ENCODE measurements at places on chromosomes 11 and 22.

DNA sequence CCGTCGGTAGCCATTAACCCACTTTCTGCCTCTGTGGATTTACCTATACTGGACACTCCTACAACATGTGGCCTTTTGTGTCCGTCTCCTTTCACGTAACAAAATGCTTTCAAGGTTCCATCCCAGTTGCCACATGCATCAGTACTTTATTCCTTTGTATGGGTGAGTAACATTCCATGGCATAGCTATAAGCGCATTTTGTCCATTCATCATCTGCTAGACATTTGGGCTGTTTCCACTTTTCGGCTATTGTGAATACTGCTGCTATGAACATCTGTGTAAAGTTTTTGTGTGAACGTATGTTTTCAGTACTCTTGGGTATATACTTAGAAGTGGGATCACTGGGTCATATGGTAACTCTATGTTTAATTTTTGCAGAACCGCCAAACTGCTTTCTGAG is 257.2 kb downstream of the ST3GAL4 start:
- DNase-seq, result peak; percentile 47

GRCh38 chr11:78195917-78196560 is 7.3 kb downstream of the USP35 start:
- no peak for DNase-seq

GRCh38 chr22:36586271-36586670 is 57.3 kb upstream of the EIF3D start:
- DNase-seq, result no peak

- DNase-seq, result peak; percentile 74
Observed at GRCh38 chr11:33722590-33723234, 13.5 kb downstream of the CD59 start.

DNA sequence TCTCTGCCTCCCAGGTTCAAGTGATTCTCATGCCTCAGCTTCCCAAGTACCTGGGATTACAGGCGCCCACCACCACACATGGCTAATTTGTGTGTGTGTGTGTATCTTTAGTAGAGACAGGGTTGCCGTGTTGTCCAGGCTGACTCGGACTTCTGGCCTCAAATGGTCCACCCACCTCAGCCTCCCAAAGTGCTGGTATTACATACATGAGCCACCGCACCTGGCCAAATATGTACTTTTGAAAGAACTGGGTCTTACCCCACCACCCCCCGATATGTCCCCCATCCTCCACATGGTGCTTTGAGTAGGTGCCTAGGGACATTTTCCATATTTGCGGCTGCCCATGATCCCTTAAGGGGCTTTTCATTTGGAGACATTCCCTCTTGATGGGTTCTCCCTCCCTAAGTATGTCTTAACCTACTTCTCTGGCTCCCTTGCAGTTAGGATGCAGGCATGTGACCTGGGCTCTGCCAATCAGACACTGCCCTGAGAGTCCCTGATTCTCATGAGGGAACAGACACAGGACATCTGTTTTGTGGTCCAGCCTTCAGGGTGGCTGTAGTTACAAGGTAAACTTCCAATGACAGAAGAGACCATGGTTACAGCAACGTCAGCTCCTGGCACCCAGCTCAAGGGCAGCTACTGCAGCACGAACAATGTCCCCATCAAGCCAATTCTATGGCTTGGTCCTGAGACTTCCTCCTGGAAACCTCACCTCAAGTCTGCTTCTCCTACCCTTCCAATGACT is 48.4 kb downstream of the CHST1 start:
- no peak for DNase-seq

- peak; percentile 48 for DNase-seq
Observed at GRCh38 chr11:10638316-10638925, 55.1 kb downstream of the IRAG1 start.

GRCh38 chr22:22926370-22927195 is 39.0 kb downstream of the IGLL5 start:
- no peak for DNase-seq

DNA sequence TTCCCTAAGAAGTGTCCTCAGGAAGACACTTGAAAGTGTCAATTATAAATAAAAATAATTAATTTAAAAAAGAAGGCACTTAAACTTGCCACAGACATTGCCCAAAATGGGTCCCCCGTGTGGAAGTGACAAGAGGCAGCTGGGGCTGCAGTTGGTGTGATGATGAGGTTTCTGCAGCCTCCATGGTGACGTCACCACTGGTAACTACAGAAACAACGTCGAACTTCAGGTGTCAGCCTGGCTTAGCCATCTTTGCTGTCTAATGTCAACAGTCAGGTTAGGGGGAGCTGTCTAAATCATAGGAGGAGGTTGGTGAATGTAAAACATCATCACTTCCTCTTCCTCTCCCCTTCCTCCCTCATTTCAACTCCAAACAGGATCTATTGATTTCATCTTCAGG is 328.6 kb downstream of the MN1 start:
- no peak for DNase-seq

DNA sequence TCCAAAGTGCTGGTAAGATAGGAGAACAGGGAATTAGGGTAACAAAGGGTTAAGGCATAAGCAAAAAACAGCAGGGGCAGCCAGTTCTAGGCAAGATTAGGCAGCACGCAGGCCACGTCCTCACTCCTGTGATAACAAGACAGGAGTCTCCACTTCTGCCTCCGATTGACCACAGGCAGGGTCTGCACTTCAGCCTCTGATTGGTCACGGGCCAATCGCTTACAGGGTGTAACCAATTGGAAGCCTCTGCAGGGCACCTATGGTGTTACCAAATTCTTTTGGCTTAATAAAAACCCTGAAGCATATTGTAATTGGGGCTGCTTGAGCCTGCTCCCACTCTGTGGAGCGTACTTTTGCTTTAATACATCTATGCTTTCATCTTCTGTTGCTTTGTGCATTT is 12.2 kb upstream of the GSTP1 start:
- no peak for DNase-seq

- DNase-seq, result no peak
Observed at GRCh38 chr11:12220305-12220704, 109.9 kb downstream of the MICAL2 start.

GRCh38 chr22:30291058-30291892 is 2.0 kb upstream of the CASTOR1 start:
- peak; percentile 52 for DNase-seq

DNA sequence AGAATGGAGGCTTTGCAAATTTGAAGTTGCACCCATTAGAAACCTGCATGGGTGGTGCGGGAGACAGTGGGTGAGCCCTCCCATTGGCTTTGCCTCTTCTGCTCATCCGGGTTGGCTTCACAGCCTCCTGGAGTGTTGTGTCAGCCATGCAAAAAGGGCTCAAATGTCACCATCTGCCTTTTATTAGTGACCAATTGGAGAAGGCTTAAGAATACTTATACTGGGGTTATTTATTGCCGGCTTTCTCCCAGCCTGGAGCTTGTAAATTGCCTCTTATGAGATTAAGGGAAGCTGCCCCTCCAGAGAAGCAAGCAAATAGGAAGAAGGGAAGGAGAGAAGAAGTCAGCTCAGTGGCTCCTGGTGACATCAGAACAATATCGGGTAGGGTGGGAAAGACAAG is 182.6 kb downstream of the ST3GAL4 start:
- peak; percentile 17 for DNase-seq

GRCh38 chr11:111819161-111819828 is 52.1 kb downstream of the ALG9 start:
- peak; percentile 94 for DNase-seq

- DNase-seq, result peak; percentile 74
Observed at GRCh38 chr11:9753021-9753420, 89.1 kb downstream of the SWAP70 start.

DNA sequence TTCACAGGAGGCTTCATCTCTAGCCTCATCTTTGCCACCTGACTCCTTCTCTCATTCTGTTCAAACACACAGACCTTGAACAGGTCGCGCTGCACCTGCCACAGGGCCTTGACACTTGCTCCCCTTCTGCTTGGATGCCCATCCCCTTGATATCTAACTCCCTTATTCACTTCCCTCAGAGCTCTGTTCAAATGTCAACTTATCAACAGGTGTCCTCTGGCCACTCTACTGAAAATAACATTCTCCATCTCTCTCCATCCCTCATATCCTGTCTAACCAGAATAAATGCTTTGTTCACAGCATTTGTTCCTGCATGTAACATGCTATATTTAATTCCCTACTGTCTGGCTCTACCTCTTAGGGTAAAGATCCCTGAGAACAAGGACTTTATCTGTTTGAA is 67.2 kb upstream of the DRD2 start:
- no peak for DNase-seq

DNA sequence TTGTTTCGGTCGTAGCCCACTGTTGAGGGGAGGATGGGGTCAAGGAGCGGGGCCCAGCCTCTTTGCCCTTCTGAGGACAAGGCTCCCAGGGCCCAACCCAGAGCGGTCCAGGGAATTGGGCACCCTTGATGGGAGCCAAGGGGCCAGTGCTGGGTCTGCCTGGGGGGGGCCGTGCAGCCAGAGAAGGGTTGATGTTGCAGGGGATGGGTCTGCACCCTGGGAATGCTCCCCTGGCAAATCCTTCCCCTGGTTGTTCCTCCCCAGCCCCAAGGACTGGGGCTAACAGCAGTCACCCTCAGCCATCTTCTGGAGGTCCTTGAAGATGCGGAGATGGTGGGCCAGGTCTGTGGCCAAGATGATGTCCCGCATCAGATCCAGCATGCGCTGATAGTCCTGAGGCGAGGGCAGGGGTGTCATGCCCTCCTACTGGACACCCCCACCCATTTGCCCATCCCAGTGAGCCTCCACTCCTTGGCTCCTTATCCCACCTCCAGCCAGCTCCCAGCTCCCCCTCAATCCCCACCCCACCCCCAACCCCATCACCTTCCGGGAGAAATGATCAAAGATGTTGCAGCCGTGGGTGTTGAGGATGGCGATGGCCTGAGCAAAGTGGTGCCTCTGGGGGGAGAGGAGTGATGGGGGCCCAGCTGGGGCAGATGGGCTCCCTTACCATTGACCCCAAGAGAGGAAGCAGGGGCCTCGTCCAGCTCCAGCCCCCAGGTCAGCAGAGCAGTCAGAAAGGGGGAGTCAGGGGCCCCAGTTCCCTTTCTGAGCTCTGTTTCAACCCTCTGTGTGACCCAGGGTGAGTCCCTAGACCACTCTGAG is 95.0 kb downstream of the PDE2A start:
- no peak for DNase-seq

GRCh38 chr11:18615628-18616392 is 16.2 kb downstream of the MISFA start:
- no peak for DNase-seq

- DNase-seq, result no peak
Observed at GRCh38 chr11:4111834-4112233, 17.2 kb downstream of the RRM1 start.

GRCh38 chr22:45208993-45209838 is 31.5 kb downstream of the KIAA0930 start:
- peak; percentile 80 for DNase-seq

- no peak for DNase-seq
Observed at GRCh38 chr11:120134931-120135228, 3.0 kb downstream of the TRIM29 start.

- no peak for DNase-seq
Observed at GRCh38 chr11:104841973-104842525, 56.2 kb downstream of the CASP12 start.

DNA sequence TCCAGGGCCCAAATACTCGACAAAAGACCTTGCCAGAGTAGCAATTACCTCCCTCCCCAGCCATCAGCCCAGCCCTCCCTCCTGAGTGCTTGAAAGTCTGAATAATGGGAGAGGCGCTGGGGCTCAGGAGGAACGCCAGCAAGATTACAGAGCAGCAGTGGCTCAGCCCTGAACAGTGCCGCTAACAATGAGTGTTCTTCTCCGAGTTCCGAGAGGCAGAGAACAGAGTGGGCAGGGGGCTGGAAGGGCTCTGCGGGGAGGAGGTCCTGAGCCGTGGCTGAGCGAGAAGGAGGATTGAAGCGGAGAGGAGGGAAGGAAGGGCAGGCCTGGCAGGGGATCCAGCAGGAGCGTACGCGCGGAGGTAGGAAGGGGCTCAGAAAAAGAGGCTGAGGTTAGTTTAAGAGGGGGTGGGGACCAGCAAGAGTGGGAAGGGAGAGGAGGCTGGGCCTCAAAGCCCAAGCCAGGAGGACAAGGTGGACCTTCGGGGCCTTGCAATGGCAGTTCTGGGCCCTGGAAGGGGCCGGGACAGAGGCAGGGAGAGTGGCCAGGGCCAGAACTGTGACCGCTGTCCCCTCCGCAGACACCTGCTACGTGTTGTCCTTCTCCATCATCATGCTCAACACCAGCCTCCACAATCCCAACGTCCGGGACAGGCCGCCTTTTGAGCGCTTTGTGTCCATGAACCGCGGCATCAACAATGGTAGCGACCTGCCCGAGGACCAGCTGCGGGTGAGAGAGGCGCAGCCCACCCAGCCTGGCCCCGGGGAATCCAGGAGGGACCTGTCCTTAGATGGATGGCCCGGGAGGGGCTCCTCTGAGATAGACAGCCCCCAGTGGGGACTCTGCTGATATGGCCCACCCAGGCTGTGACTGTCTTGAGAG is 20.6 kb downstream of the CYTH4 start:
- DNase-seq, result no peak

- DNase-seq, result no peak
Observed at GRCh38 chr11:86988351-86988881, 33.2 kb upstream of the FZD4 start.

- no peak for DNase-seq
Observed at GRCh38 chr11:86245369-86246292, 1.1 kb downstream of the EED start.

DNA sequence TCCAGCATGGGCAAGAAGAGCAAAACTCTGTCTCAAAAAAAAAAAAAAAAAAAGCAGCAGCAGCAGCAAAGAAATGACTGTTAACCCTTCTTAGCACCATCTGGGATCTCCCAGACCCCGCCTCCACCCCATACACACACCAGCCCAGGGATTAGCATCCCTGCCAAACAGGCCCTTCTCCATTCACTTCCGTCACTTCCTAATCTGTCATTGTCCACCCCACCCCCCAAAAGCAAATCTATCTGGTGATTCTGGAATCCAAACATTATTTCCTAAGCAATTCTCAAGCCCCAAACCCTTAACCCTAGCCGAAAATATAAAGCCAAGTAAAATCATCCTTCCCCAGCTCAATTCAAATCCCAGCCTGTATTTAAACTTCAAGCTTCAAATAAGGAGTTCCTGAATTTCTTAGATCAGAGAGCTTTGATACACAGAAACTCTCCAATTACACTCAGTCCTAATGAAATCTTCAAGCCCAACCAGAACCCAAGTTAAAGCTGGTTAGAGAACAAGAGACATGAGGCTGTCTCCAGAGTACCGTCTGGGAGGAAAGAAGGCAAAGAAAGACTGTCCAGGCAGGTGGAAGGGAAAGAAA is 6.0 kb upstream of the AHNAK start:
- DNase-seq, result peak; percentile 69
